ENCODE measurements at places on chromosomes 12 and 14. TPM values are rescaled to one million over a fixed set of nuclear protein-coding genes. Genes with fewer than 3 reads are reported as not detected.

CLEC1B gene
- not detected for total RNA-seq

FSCB gene
- total RNA-seq: not detected

SERPINA12 gene
- not detected for total RNA-seq

CGRRF1 gene
- total RNA-seq: 17.0 TPM

CCDC88C gene
- 12.5 TPM for total RNA-seq

TCHP gene
- 3.2 TPM for total RNA-seq

SLC6A15 gene
- 56.8 TPM for total RNA-seq

JAG2 gene
- 27.8 TPM for total RNA-seq

CFAP73 gene
- 1.2 TPM for total RNA-seq

KCNA1 gene
- 2.7 TPM for total RNA-seq

TOGARAM1 gene
- 37.1 TPM for total RNA-seq

CARMIL3 gene
- 20.4 TPM for total RNA-seq

HCAR2 gene
- total RNA-seq: not detected

GLI1 gene
- 0.25 TPM for total RNA-seq

SERPINA9 gene
- not detected for total RNA-seq

KLRC3 gene
- 1.2 TPM for total RNA-seq

DDHD1 gene
- 20.9 TPM for total RNA-seq

PPP1R1A gene
- total RNA-seq: 7.9 TPM

TIGAR gene
- 2.5 TPM for total RNA-seq
